Activated naive CD4-positive, alpha-beta T cell treated with Interleukin-2 at 50 U/mL for 16 hours (primary cell): ENCODE measurements at places on chromosomes 3 and 15.

DNA sequence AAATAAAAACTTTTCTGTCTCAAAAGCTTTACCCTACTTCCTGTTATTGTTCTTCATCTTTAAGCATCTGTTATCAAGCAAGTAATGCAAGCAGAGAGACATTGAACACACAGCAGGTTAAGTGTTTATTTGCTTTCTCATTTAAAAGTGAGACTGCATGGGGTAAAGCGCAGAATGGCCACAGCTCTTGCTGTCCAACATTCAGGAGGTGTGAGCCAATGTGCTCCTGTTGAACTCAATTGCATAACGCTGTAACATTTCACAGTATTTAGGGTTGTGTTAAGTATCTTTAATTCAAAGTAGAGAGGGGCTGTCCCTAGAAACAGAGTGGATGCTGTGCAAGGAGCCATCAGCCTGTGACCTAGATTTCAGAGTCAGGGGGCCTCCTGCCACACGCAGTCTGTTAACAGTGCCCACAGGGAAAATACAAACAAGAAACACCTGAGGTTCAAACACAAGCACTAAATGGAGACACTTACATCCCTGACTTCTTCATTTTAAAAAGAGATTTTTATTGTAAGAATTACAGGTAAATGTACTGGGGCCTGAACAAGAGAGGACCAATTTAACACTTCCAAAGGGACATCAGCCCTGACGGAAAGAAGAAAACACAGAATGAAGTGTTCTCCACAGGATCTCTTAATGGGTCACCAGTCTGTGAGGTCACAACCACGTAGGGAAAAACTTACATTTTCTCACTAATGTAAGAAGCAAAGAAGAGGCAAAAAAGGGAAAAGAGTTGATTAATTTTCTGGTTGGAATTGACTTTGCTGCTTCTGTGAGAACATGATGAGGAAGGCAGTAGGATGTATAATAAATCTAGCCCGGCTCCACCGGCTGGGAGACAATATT lies 815.1 kb downstream of the VGLL3 start:
- DNase-seq = no peak

GRCh38 chr15:82298520-82298919 lies 35.9 kb downstream of the SAXO2 start:
- DNase-seq = peak; percentile 58

DNA sequence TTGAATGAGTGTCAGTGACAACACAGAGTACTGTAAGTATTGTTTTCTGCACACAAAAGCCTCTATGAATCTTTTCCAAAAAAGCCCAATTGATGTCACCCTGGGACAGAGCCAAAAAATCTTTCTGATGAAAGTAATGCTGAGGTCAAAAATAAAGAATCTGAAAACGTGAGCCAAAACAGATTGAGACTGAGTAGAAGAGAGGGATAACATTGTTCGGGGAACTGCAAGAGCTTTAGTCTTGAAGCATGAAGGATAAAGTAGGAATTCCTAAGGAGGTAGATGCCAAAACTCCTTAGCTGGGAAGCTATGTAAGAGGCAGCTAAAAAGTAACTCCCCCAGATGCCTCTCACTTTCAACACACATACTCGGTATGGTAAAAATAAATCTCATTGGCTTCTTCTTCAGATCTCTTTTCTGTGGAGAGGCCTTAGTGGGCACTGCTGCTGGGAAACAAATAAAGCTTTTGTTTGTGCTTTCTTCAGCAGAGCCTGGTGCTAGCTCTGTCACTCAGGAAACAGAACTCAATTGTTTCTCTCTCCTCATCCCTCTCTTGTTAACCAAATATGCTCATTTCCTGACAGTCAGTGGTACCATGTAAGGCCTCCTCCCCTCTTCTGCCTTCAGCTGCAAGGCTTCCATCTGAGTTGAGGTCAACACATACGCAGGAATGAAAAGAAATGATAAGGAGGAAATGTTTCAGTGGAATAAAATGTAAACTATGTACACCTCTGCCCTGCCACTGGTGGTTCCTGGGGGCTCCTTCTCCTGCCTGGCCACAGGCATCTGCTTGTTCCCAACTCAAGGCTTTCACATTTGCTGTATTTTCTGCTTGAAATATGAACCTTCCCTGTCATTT lies 58.1 kb downstream of the CD200 start:
- no peak for DNase-seq

- peak; percentile 3 for DNase-seq
Observed at GRCh38 chr3:99753268-99753975, 64.2 kb upstream of the CMSS1 start.

DNA sequence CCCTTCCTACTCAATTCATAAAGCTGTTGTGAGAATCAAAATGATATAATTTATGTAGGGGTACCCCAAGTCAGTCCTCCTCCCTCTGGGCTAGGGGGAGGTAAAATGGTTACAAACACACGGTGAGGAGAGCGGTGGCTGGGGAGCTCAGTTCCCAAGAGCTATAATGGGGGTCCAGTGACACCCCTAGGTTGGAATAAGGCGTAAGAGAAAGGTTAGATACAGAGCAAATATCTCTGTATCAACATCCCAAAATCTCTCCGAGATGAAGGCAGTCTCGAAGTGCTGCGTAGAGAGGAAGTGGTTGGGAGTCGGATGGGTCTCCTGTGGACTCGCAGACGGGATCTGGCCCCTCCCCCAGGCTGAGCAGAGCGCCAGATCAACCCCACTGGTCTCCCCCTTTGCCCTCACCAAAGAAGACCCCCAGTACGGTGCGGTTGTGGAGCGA lies 1.8 kb downstream of the DUOX2 start:
- no peak for DNase-seq

DNA sequence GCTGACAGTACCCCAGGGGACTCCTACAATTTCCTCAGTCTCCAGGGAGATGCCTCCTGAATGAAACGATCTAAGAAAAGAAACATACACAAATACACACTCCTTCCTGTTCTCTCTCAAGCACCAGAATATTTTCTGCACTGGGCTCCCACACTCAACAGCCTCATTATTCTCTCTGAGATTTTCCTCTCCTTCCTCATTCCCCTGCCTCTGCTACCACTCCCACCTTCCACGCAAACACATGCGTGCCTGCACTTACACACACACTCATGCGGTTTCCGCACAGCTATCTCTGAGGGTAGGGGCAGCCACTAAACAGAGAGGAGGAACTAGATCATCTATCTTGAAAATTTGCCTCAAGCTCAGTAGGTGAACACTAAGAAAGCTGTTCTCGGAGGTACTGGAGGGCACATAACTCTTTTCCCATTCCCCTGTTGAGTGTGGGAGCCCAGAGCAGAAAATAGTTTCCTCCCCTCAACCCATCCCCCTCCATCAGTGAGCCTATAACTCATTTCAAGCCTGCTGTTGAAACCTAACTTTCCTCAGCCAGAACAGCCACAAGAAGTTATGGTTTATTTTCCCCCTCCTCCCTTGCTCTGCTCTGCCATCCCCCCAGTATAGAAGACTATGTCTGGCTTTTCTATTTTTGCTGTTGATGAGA lies 30.5 kb upstream of the TIPARP start:
- DNase-seq = peak; percentile 40

GRCh38 chr3:191330530-191331048 lies 263 bp upstream of the UTS2B start:
- DNase-seq = no peak

DNA sequence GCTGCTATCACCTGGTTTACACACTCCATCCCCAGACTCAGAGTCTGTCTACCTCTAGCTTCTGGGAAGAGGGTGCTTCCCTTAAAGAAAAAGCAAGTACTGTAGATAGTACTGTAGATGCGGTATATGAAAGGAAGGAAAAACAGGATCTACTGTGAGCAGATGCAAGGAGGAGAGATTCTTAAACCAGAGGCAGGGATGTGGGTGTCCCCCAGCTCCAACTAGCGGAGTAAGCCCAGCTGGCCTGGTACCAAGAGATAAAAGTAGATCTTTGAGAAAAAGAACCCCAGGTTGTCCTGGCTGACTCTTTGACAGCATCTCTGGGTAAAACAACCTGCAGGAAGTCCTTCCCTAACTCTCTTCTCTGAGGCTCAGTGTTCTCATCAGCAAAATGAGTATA lies 523.7 kb upstream of the PROK2 start:
- no peak for DNase-seq

DNA sequence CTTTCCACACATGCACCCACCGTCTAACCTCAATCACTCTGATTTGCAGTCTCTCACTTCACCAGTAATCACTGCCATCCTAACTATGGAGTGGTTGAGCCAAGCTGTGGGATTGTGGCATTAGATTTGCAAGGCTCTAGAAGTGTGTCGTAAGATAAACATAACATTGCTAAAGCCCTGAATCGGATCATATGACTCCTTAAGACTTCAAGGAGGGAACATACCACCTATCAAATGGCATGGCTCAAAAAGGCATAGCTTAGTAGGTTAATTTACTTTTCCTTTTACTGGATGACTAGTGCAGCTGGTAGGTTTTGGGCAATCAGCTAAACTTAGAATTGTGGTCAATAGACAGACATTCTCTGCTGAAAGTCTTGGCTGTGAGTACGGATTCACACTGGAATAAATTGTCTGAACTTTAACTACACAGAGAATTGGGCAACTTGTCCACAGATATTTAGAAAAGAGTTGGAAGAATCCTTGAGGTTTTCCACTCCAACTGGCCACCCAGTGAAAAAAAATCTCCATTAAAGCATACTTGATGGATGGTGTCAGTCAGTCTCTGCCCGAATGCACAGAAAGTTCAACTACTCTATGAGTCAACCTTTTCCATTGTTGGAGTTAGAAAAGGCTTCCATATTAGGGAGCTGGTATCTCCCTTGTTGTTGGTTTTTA lies 476.7 kb upstream of the CBLB start:
- DNase-seq = no peak

DNA sequence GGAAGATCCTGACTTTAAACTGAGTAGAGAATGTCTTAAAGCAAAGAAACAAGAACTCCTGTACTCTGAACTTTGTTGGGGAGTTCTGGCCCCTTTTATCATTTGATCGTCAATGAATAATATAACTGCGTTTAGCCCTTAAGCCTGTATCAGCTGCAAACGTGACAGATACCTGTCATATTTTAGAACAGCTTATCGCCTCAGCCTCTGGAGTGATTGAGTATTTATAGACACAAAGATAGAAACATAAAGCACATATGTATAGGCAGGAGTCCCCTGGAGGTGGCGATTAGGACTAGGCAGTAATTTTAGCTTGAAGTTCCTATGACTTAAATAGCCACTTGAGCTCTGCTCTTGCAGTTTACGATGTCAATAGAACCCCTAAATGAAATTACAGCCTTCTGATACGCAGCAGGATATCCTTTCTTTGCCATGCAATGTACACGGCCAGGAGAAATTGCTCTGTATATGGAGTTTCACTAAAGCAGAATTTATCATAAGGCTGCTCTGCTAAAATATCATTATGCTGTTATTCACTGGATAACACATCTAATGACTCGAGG lies 321.8 kb downstream of the TIGIT start:
- DNase-seq = no peak

GRCh38 chr3:4343258-4343657 lies 40.1 kb downstream of the SETMAR start:
- no peak for DNase-seq

DNA sequence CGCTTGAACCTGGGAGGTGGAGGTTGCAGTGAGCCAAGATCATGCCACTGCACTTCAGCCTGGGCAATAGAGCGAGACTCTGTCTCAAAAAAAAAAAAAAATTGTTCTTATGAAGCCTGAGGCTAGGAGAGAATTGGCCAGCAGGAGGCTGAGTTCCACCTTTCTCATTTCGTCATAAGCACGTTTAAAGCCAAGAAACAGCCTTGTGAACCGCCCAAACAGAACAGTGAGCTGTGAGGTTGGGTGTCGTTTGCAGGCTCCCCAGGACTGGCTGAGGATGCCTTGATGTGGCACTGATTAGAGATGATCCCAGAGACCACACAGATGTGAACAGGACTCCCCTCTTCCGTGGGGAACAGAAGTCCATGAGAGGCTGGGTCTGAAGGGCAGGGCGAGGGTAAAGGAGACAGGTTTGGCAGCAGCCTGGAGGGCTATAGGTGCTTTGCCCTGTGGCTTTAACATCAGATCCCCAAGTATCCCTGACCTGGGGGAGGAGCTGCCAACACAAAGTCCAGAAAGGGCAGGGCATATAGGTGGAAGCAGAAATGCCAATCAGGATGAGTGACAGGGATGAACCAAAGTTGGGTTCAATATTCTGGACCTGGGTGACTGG lies 52.9 kb downstream of the CLEC3B start:
- DNase-seq = no peak

GRCh38 chr15:36831125-36831903 lies 251.9 kb downstream of the CDIN1 start:
- DNase-seq = no peak

- no peak for DNase-seq
Observed at GRCh38 chr3:179321668-179322285, 1.1 kb upstream of the ZNF639 start.

DNA sequence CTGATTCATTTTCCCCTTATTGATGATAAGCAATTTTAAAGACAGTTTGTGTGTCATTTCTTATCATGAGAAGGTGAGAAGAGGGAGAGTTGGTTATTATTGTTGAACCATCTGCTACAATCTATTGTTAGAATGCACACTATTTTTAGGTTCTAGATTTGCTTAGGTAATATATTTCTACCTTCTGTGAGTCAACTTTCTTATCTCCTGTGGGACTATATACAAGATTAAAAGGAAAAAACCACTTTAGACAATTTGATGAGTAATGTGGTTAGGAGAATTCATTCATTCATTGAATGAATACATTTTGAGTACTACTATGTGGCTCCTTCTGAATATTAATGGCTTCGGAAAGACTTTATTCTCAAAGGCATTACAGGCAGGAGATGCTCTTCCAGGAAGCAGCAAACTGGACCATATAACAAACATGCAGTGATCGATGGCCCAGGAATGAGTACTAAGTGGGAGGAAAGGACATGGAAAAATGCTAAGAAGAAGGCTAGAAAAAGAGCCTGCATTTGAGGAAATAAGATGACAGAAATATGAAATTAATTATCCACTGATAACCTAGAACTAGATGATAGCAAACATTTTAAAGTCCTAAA lies 22.4 kb downstream of the SPTSSB start:
- DNase-seq = no peak

DNA sequence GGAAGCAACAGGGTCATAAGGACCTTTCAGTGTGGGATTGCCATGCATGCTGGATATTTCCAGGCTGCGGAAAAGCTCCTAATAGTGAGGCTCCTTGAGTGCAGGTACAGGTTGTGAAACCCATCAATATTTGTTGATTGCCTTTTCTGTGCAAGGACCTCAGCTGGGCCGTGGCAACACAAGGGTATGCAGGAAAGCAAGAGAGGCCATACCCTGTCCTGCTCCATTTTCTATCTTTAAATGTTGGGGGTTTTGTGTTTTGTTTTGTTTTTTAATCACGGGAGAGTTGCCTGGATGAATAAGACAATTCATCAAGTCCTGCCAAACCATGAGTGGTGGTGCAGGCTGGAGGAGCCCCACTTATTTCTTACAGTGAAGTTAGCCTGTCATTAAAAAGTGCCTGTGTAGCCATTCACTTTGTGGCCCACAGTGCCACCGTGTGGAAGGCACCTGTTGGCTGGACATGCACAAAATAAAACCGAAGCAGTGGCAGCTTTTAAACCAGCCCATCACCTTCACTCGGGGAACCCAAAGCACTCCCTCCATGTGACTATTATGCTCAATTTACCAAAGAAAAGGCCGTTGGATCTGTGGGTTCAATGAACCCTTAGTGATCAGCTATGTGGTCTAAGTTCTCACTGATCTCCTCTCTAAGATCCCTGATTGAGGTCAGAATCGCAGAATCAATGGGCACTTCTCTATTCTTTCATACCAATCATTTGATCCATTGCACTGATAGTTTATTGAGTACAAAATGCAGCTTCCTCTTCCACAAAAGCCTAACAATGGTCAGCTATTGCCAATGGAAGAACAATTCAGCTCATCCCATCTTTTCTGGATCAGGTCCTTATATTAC lies 42.2 kb downstream of the CLDN18 start:
- no peak for DNase-seq

- DNase-seq = no peak
Observed at GRCh38 chr3:37096288-37096687, 78.1 kb downstream of the LRRFIP2 start.

- no peak for DNase-seq
Observed at GRCh38 chr3:10700821-10701220, 115.2 kb upstream of the SLC6A11 start.
